ENCODE measurements at places on chromosomes 1 and 21. TPM values are rescaled to one million over a fixed set of nuclear protein-coding genes. Genes with fewer than 3 reads are reported as not detected.

LIN28A gene
- total RNA-seq = not detected

DNA sequence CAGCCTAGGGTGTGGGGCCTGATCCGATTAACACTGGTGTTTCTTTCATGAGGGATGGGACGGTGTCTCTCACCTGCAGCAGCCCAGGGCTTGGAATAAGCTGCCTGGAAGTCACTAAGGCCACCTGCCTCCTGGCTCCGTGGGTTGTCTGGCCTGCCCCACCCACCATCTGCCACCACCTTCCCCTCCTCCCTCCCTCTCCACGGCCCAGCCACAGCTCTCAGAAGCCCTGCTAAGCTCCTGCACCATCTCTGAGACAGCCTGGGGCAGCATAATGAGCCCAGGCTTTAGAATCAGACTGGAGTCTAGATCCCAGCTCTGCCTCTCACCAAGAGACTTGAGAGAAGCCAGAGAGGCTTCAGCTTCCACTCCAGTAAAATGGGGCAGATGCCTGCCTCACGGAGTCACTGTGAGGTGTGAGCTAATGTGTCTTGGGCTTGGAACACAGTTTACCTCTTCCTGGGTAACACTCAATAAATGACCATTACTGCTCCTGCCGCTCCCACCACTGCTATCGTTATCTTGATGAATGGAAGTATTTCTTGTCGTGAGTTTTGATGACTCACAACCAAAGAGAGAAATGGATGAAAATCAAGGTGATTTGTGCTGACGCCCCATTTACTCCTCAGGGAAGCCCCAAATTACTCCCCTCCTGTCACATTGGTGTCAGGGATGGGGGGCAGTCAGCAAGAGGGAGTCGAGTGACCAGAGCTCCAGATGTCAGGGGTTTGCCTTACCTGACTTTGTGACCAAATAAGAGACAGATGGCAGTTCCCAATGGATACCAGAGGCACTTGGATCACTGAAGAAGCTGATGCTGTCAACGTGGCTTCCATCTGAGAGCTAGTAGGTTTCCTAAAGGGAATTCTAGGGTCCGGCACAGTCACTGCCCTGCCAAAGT is 23.5 kb upstream of the C1QA start:
- no peak for DNase-seq
- H3K36me3 ChIP-seq = no peaks in the 10 kb centered on the region
- peaks cover 55% of the 10 kb centered on the region for H3K27me3 ChIP-seq
- H3K4me1 ChIP-seq = no peaks in the 10 kb centered on the region
- no peak overlapping the region for H3K4me3 ChIP-seq

- no peak overlapping the region for H3K4me3 ChIP-seq
- H3K27me3 ChIP-seq = no peaks in the 10 kb centered on the region
- H3K27ac ChIP-seq = no peak overlapping the region
- no peaks in the 10 kb centered on the region for H3K4me1 ChIP-seq
Measured at GRCh38 chr1:32346532-32347157, 10.6 kb upstream of the MARCKSL1 start.

DNA sequence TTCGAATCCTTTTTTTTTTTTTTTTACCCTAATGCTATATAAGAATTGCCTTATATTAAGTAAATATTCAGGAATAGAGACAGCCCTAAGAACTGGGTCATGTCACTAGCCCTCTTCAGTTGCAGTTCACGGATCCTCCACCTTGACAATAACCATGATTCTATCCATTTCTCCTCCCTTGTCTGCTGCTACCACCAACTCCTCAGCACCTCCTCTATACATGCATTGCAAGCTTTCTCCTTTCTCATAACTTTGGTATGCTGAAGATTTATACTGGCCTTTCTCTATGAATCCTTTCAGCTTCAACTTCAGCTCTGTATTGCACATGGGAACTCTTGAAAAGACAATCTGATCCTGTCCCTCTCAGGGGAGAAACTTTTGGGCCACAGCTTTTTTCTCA is 14.3 kb upstream of the DR1 start:
- no peaks in the 10 kb centered on the region for H3K27me3 ChIP-seq
- H3K36me3 ChIP-seq = no peaks in the 10 kb centered on the region
- no peaks in the 10 kb centered on the region for H3K4me1 ChIP-seq
- H3K4me3 ChIP-seq = no peak overlapping the region

- DNase-seq = no peak
- no peaks in the 10 kb centered on the region for H3K36me3 ChIP-seq
- H3K4me3 ChIP-seq = no peak overlapping the region
- H3K27me3 ChIP-seq = no peaks in the 10 kb centered on the region
- no peak overlapping the region for H3K27ac ChIP-seq
Measured at GRCh38 chr1:205429762-205430695, 8.2 kb upstream of the LEMD1 start.

DNA sequence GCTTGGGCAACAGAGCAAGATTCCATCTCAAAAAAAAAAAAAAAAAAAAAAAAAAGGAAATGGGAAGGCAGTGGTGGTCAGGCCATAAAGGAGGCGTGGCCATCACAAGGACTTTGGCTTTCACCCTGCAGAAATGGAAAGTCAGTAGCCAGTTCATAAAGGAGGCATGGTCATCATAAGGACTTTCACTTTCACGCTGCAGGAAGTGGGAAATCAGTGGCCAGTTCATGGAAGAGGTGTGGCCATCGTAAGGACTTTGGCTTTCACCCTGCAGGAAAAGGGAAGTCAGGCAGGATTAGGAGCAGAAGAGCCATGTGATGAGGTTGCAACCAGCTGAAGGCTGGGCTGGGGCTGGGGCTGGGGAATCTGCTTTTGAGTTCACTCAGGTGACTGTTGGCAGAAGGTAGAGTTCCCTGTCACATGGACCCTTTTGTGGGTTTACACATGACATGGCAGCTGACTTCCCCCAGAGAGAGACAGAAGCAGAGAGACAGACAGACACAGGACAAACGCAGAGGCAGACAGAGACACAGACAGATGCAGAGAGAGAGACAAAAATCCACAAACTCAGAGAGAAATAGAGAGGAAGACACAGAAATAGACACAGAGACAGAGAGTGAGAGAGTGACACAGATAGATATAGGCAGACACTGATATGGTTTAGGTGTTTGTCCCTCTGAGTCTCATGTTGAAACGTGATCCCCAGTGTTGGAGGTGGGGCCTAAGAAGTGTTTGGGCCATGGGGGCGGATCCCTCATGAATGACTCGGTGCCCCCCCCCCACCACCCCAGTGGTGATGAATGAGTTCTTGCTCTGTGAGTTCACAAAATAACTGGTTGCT is 263.9 kb upstream of the KAZN start:
- DNase-seq = no peak
- H3K4me1 ChIP-seq = no peaks in the 10 kb centered on the region
- H3K27ac ChIP-seq = no peak overlapping the region
- no peak overlapping the region for H3K4me3 ChIP-seq
- no peaks in the 10 kb centered on the region for H3K27me3 ChIP-seq

OR6N2 gene
- total RNA-seq = not detected

DNA sequence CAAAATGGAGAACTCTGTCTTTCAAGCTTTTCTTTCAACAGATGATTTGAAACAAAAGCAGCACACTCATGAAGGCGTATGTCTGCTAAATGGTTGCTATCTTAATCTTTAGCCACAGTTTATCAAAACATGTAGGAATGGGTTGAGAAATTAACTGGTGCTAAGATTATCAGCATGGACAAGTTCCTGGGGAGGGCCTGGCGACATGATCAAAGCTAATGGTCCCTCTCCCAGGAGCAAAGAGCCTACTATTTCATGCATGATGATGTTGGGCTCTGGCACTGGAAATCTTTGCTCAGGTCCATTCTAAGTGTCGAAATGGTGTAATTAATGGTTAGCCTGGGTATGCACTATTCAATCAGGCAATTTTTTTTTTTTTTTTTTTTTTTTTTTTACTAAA is 91.7 kb downstream of the SLC45A1 start:
- peaks cover 39% of the 10 kb centered on the region for H3K36me3 ChIP-seq
- no peak overlapping the region for H3K4me3 ChIP-seq
- H3K27me3 ChIP-seq = no peaks in the 10 kb centered on the region
- DNase-seq = no peak
- H3K4me1 ChIP-seq = peaks cover 87% of the 10 kb centered on the region

- no peaks in the 10 kb centered on the region for H3K36me3 ChIP-seq
- H3K27ac ChIP-seq = peak overlapping the region; percentile 92
- peak overlapping the region; percentile 91 for H3K4me3 ChIP-seq
- H3K27me3 ChIP-seq = no peaks in the 10 kb centered on the region
Measured at GRCh38 chr1:39631361-39632322, 7.8 kb downstream of the HEYL start.

DNA sequence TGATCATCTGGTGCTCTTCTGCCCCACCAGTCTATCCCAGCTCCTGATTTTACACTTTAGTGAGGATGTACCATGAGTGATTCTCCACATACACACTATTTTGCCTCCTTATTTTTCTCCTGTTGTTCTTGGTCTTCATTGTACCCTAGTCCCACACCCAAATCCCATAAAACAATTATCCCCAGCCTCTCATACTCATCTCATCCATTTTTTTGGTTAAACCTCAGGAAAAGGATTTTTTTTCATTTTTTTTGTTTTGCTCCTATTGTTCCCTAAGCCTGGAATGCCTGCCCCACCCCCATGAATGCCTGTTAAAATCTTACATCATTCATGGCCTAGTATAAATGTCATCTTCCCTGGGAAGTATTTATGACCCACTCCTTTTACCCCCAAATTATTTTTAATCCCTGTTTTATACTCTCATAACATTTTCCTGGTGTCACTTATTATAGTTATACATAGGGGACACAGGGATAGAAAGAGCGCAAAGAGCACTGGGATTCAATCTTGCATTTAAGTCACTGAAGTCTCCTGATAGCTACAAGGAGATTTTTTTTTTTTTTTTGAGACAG is 4.9 kb upstream of the LINGO4 start:
- peaks cover 8% of the 10 kb centered on the region for H3K36me3 ChIP-seq
- no peak overlapping the region for H3K27ac ChIP-seq
- no peaks in the 10 kb centered on the region for H3K27me3 ChIP-seq

GRCh38 chr1:112905395-112906149 is 50.4 kb downstream of the SLC16A1 start:
- H3K27me3 ChIP-seq = no peaks in the 10 kb centered on the region
- H3K4me3 ChIP-seq = no peak overlapping the region
- peak overlapping the region; percentile 66 for H3K27ac ChIP-seq
- peak; percentile 54 for DNase-seq
- peaks cover 19% of the 10 kb centered on the region for H3K4me1 ChIP-seq
- H3K36me3 ChIP-seq = no peaks in the 10 kb centered on the region

ATP6V1G3 gene
- total RNA-seq = not detected

GRCh38 chr1:156488566-156489165 is 11.9 kb downstream of the MEF2D start:
- H3K36me3 ChIP-seq = peaks cover 20% of the 10 kb centered on the region
- H3K27ac ChIP-seq = peak overlapping the region; percentile 100
- H3K27me3 ChIP-seq = no peaks in the 10 kb centered on the region
- H3K4me3 ChIP-seq = no peak overlapping the region

LENEP gene
- total RNA-seq = not detected

DNA sequence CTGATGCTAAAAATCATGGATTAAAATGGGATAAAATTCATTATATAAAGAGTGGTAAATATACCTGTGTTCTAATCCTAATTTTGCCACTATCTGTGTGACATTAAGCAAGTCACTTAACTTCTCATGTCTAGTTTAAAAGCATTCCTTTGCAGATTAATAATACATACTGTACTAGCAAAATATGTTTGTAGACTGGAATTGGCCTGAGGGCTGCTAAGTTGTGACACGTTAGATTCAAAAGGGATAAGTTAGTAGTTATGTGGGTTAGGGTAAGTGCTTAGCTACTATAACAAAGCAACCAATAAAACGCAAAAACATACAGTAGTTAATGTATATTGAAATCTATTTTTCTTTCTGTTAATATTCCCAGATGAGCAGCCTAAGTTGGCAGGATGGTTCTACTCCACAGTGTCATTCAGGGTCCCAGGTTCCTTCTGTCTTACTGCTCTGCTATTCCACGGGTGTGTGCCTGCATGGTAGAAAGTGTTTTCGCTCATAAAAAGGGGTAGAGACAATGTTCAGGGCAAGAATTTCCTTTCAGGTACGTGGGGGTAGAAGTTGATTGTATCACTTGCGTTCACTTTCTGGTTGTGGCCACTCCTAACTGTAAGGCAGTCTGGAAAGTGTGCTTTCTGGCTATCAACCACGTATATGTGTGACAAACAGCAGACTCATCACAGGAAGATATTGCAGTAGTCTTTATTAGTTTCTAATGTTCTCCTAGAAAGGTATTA is 239.8 kb downstream of the NFIA start:
- H3K27me3 ChIP-seq = no peaks in the 10 kb centered on the region
- H3K4me1 ChIP-seq = peaks cover 3% of the 10 kb centered on the region
- DNase-seq = no peak
- H3K27ac ChIP-seq = no peak overlapping the region
- H3K4me3 ChIP-seq = no peak overlapping the region
- H3K36me3 ChIP-seq = no peaks in the 10 kb centered on the region

GRCh38 chr1:18527921-18528320 is 47.2 kb downstream of the KLHDC7A start:
- H3K4me1 ChIP-seq = no peaks in the 10 kb centered on the region
- no peaks in the 10 kb centered on the region for H3K36me3 ChIP-seq
- H3K27me3 ChIP-seq = no peaks in the 10 kb centered on the region
- no peak overlapping the region for H3K4me3 ChIP-seq
- no peak for DNase-seq
- H3K27ac ChIP-seq = no peak overlapping the region

- no peak overlapping the region for H3K4me3 ChIP-seq
- H3K27ac ChIP-seq = no peak overlapping the region
- DNase-seq = no peak
- no peaks in the 10 kb centered on the region for H3K4me1 ChIP-seq
- peaks cover 43% of the 10 kb centered on the region for H3K36me3 ChIP-seq
- no peaks in the 10 kb centered on the region for H3K27me3 ChIP-seq
Measured at GRCh38 chr1:20885121-20885520, 98.0 kb upstream of the HP1BP3 start.

GRCh38 chr1:228174482-228175315 is 9.1 kb downstream of the IBA57 start:
- H3K4me3 ChIP-seq = no peak overlapping the region
- peaks cover 13% of the 10 kb centered on the region for H3K4me1 ChIP-seq
- peak overlapping the region; percentile 29 for H3K27ac ChIP-seq
- H3K27me3 ChIP-seq = no peaks in the 10 kb centered on the region

DNA sequence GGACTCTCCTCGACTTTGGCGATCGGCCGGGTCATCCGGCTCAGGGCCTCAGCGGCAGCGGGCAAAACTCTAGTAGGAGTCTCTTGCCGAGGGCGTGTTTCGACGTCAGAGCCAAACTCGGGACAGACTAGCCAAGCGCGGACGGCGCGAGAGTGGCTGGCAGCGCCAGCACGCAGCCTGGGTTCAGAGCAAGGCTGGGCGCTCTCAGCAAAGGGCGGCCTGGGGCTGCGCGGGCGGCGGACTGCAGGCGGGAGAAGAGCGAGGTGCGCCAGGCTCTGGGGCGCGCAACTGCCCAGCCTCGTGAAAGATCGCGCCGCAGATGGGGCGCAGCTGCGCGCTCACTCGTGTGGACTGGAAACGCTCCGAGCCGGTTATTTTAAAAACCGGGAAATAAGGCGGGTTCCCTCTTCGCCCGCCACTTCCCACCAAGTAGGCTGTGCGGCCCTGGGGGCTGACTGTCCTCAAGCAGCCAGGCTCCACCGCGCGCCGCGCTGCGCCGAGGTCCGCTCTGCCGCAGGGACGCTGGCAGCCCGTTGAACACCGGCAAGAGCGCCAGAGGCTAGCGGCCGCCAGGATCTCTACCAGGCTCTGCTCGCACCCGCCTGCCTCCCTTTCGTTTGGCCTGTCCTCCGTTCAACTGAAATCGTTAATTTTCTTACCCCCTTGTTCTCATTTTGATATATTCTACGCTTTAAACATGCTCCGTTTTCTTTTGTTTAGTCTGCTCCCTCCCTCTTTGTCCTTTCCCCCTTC is 2.4 kb downstream of the ALX3 start:
- peak overlapping the region; percentile 33 for H3K4me3 ChIP-seq
- H3K36me3 ChIP-seq = no peaks in the 10 kb centered on the region
- peaks cover 65% of the 10 kb centered on the region for H3K27me3 ChIP-seq
- H3K27ac ChIP-seq = no peak overlapping the region
- no peak for DNase-seq

Measured in heart left ventricle (tissue), 16 donors.